ENCODE measurements at places on chromosomes 1 and 21. TPM values are rescaled to one million over a fixed set of nuclear protein-coding genes. Genes with fewer than 3 reads are reported as not detected.

- DNase-seq: no peak
Measured at GRCh38 chr1:223551610-223552009, 113.9 kb downstream of the CAPN8 start.

DNA sequence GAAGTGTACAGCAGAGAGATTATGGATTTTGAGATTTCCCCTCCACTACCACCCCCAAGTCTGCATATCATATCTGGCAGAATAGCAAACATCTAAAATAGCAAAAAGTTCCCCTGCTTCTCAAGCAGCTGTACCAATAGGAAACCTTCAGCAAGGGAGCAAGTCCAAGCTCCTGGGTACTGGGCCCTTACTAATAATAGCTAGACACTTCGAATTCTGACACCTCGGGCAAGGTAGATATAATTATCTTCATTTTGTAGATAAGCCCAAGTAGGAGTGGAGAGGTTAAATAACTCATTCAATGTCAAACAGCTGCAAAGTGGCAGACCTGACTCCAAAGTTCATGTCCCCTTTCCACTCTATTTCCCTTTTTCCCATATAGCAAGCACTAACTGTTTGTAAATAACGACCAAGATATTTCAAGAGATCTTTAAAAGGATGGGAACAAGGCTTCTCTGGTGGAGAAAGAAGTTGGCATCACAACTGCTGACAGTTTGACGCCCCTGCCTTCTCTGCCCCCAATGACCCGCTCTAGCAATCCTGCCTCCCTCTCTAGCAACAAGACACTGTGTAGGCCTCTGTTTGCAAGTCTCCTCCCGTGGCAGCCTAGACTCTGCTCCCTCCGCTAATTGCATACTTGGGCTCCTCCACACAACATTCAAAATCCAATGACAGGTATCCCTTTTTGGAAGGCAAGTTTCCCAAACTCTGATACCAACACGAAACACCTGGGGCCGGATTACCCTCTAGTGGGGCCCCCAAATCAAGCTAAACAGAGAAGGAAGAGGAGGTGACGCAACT lies 18.7 kb upstream of the ADAR start:
- DNase-seq: no peak

PKLR gene
- not detected for total RNA-seq

SLC1A7 gene
- 4.5 TPM for total RNA-seq

AGO1 gene
- 3.4 TPM for total RNA-seq

DNA sequence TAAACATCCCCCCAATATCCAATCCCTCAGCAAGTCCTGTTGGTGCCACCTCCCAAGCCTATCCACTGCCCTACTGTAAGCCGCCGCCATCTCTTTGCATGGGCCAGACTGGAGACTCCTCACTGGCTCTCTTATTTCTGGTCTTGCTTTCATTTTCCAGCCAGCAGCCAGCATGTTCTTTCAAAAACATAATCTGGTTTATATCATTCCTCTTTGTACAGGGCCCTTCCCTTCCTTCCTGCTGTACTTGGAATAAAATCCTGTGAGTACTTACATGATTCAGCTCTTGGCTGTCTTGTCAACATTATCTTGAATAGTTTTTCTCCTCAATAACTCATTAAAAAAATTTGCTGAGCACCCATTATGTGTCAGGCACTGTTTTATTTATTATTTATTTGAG lies 28.2 kb downstream of the TLR5 start:
- DNase-seq: no peak

All from SJSA1 (cell line).